ENCODE measurements at places on chromosomes 7 and 10.
A peak's percentile ranks its signal among the peaks of the same experiment; 100 is the strongest.

- no peak for DNase-seq
These were observed 72.2 kb downstream of the TBXAS1 start for GRCh38 chr7:139901056-139901795.

DNA sequence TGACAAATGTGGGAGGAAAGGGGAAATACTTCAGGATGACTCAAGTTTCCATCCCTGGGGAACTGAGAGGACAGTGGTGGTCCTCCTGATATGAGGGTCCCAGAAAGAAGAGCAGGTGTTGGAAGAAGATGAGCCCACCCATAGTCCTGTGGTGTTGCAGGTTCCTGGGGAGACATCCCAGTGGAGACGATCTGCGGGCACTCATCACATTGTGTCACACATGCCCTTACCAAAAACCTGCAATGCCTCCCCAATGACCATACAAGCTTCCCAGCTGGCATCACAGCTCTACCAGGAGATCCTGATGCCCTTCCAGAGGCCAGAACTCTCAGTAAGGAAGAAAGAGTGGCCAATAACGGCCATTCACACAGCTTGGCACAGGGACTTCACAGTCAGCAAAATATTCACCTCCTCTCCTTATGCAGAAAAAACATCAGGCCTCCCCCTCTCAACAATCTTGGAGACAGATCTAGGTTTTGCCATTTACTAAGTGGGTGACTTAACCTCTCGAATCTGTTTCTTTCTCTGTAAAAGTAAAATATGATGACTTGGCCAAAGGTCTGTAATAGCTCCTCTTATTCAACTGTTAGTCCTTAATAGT, 9.0 kb downstream of the PUS7 start:
- DNase-seq = no peak

DNA sequence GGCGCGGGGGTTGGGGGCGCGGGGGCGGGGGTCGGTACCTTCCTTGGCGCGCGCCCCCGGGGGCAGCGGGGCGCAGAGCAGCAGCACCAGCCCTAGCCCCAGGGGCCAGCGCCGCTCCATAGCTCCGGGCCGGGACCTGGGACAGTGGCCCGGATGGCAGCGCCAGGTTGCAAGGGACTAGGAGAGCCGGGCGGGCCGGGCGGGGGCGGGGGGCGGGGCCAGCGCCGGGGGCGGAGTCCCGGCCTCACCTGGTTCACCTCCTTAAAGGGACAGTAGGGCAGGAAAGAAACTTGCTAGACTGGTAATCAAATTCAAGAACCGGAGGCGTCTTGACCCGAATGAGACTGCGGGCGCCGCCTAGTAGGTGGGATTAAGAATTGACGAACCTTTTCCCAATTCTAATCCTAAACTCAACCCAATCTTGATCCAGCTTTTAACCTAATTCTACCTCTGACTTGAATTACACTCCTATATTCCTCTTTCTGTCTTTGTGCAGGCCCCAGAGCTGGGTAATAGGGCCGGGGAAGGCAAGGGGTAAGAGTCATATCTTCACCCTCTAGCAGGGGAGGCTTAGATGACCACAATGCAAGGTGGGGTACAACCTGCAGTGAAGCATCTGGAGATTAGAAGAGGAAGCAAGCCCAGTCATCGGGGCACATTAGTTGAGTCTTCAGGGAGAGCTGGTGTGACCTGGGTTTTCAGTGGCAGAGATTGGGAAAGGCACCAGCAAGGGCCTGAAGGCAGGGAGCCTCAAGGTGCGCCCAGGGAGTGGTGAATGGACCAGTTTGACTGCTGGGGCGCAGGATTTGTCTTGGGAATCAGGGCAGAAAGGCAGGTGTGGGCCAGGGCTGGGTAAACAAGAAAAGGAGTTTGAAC, at the start of gene EPHA1:
TSS of gene EPHA1 (minus strand) at position 171 of the 876 bp plus-strand sequence. CDS start at position 120, 51 bp downstream.
- peak; percentile 42 for DNase-seq

DNA sequence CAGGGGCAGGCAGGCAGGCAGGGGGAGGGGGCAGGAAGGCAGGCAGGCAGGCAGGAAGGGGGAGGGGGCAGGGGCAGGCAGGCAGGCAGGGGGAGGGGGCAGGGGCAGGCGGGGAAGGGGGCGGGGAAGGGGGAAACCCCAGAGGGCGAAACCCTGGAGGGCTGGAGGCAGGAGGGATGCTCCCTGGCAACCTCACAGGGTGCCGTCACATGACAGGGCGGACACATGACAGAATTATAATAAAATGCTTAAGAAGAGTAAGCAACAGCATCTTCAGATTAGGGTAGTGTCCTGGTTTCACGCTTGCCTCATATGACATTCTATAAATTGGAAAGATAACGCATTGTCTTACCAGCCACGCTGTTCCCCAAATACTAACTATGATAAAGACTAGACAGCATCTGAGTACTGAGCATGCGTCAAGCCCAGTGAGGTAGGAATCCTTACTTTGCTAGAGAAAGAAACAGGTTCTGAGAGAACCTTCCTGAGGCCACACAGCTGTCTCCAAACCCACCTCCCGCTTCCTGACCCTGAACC, 131.6 kb downstream of the DIP2C start:
- no peak for DNase-seq

DNA sequence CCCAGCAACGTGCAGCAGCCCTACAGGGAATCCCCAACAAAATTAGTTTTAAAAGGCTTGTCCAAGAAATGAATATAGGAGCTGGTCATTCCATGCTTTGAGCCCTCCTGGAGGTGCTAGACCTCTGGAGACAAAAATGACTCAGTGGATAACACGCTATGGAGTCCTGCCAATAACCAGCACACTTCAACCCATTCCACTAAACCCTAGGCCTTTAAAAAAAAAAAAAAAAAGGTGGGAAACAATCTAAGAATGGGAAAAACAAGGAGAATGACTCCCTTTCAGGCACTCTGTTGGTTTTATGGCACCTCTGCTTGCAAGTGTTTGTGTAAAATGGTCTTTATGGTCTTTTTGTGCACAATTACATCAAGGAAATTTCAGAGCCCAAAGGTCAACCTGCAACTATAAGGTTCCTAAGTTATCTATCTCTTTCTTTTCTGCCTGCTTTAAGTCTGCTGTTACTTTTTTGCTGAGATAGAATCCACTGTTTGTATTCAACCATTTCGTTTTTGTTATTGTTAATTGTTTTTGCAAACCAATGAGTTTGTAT, 21.3 kb downstream of the AVL9 start:
- no peak for DNase-seq

GRCh38 chr10:69232736-69233480, 12.8 kb downstream of the HKDC1 start:
- DNase-seq = no peak

- no peak for DNase-seq
These were observed 42.3 kb upstream of the CYCS start for GRCh38 chr7:25167262-25167843.

DNA sequence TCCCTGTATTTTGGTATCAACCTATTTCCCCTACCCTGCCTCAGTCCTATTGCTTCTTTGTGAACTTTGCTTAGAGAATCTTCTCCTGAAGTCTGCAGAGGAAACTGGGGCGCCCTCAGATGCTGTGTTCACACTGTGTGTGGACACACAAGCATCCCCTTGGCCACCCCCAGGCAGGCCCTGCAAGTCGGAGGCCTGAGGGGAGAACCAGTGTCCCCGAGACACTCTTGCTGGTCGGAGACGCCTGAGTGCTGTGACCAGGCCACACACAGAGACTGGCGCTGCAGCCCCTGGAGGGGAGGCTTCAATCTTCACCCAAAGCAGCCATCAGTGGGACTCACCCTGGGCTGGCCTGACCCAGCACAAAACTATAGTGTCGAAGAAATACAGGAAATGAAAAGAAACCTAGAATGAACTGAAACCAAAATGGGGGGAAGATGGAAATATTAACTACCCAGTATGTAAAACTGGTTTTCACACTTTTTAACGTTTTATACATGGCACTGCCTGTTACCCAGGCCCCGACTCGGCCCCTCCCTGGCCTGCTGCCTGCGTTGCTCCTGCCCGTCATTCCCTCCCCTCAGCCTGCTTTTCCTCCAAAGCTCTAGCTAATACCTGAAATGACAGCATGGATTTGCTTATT, 48.4 kb upstream of the FAM20C start:
- no peak for DNase-seq

DNA sequence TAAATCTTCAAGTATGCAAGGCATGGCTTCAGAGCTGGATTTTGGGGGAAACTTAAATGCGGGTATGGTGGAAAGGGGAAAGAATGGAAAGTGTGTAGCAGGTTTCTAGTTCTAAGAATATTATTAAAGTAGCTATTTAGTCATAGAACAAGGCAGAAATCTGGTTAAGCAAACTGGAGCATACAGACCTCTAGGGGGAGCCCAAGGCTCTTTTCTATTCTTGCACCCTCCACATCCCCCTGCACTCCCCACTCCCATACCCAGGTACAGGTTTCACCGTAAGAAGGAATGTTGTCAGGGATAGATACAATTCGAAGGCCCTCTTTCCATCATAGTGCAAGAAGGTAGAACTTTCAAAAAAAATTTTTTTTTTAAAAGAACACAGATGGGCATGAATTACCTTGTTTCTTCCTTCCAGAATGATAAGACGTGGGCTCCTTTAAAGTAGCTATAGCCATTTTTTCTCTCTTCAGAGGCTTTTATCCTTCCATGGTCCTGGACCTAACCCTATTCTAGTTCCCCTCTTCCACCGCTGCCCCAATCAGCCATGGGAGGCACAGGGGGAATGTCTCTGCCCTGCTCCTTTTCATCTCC, 41.5 kb upstream of the SMIM30 start:
- peak; percentile 13 for DNase-seq

GRCh38 chr7:23966941-23967340, 256.9 kb downstream of the STK31 start:
- no peak for DNase-seq

- DNase-seq = no peak
These were observed 142.3 kb downstream of the JAZF1 start for GRCh38 chr7:28038175-28038797.

DNA sequence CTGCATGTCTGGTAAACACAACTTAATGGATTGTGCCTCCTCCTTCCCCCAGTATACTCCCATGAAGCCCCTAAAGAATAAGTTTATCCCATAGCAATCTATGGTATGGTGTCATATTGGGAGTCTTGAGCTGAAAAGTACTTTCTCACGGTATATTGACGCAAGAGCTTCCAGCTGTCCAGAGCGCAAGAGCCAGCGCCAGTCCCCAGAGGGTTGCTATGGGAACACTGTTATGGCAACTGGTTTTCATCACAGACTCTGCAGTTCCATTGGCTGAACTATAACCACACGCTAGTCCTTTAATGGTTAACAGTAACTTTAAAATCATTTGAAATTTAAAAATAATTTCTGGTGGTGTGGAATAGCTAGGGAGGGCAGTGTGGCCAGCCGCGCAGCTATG, 46.9 kb downstream of the PRPF18 start:
- peak; percentile 28 for DNase-seq

- DNase-seq = no peak
These were observed 40.7 kb downstream of the BTRC start for GRCh38 chr10:101394524-101395133.

DNA sequence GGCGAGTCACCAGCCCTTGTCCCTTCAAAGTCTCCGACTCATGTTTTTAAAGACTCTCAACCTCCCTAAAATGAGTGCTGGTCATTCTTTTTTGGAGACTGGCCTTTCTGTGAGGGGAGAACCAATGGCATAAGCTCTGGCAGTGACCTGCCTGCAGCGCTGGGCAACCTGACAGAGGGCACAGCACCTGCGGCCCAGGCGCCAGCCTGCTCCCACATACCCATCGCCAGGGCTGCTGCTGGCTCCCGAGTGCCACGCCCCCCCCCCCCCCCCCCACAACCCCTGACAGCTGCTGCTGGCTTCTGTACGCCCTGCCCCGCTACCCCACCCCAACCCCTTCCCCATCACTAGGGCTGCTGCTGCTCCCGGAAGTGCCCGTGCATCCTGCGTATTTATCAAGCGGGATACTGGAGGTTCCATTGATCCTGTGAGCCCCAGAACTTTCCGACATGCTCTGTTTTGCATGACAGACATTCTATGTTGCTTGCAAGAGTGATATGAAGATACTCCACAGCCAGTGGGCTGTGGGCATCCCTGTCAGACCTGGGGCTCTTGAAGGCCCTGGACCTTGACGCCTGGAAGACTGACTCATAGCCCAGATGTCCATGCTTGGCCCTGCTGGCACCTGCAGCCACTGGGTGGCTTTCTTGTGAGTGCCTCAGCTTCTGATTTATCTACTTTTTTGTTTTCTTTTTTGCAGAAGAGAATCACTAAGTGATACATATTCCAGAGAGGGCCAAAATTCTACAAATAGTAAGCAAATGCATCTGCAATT, 243.9 kb downstream of the ZMYND11 start:
- DNase-seq = no peak

GRCh38 chr10:55220975-55221374, 419.9 kb upstream of the PCDH15 start:
- peak; percentile 20 for DNase-seq

GRCh38 chr7:83270407-83270806, 107.7 kb upstream of the PCLO start:
- no peak for DNase-seq

- DNase-seq = no peak
These were observed 21.2 kb downstream of the LSMEM1 start for GRCh38 chr7:112501801-112502503.

- DNase-seq = no peak
These were observed 127.5 kb downstream of the ABCA13 start for GRCh38 chr7:48298779-48299178.

- no peak for DNase-seq
These were observed 80.4 kb upstream of the BMPER start for GRCh38 chr7:33824911-33825459.

DNA sequence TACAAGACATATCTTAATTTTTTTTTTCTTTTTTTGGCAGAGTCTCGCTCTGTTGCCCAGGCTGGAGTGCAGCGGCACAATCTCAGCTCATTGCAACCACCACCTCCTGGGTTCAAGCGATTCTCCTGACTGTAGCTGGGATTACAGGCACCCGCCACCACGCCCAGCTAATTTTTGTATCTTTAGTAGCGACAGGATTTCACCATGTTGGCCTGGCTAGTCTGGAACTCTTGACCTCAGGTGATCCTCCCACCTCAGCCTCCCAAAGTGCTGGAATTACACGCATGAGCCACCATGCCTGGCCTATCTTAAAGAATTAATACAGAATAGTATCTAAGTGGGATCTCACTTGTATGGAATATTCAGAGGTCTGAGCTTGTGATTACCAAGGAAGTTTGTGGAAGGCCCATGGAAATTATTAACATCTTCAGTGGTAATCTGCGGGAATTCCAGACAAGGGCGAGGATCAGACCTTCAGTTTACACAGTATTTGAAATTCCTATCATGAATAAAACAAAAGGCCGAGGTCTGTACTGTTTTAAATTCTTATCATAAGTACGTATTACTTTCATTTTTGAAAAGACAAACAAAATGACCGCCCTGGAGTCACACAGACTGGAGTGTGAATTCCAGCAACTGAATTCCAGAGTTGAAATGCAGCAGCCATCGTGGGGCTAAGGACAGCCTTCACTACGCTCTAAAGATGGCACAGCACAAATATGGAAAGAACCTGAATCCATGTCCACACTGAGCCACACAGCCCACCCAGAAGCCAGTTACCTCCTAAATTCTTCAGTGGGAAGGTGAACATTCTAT, 16.7 kb downstream of the GPRIN2 start:
- DNase-seq = no peak

DNA sequence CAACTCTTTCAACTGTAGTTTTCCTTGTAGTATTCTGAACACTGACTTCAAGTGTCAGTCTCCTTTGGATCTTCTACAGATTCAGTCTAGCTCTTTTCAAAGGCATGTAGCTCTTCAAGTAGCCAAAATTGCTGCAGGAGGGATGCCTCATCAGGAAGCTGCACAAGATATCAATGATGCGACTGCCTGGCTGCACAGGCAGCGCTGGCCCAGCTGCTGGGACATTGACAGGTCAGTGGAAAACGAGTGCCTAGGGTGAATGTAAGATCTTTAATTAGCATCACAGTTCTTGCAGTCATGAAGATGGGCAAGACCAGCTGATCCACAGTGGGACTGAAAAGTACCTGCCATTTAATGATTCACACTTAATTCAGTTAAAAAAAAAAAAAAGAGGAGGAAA, 167.6 kb downstream of the ANK3 start:
- DNase-seq = no peak

All from NCI-H510A treated with DMSO at 0.1 percent for 48 hours (cell line).